Femur (tissue), 1 donor: ENCODE measurements at places on chromosomes 5 and 9.
A peak's percentile ranks its signal among the peaks of the same experiment; 100 is the strongest.

- DNase-seq, result peak; percentile 52
Measured at GRCh38 chr5:157476702-157477408, 16.8 kb downstream of the NIPAL4 start.

DNA sequence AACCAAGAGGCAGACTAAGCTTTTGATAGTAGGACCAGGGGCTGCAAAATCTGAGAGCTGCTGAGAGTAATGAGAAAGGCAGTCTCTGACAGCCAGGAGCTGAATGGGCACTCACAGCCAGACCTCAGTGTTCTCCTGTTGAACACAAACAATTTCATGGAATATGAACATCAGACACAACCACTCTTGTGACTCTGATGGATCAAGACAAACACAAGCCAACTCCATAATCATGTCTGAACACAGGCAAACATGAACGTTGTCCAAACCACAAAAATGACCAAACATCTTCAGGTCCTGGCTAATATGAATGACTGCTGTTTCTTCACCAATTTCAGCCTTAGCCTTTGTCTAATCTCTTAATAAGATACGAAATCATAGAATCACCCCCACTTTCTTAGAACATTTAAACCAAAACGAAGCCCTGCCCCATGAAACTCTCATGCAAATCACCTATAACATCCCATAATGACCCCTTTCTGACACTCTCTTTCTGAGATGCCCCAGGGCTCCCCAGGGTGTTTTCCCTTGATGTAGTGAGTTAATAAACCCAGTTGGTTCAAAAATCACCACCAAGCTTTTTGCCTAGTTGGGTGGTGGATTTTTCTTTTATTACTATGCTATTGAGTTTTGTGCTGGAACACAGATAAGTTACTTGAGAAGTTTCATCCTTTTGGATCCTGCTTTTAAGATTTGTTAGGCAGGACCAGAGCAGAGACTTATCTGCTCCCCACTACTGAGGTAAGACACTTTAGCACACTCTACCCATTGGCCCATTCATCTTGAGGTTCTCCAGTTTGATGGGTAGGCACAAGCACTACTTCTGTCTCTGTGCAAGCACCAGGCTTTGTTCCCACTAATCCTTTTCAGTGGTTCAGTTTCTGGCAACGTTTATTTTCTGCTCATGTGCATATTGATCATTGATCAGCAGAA, 5.9 kb upstream of the ERAP2 start:
- DNase-seq, result no peak

- DNase-seq, result peak; percentile 15
Measured at GRCh38 chr9:135604437-135605237, 34.7 kb downstream of the GLT6D1 start.

GRCh38 chr9:87310827-87311523, 186.7 kb upstream of the DAPK1 start:
- DNase-seq, result no peak

- no peak for DNase-seq
Measured at GRCh38 chr9:17166346-17166745, 31.5 kb downstream of the CNTLN start.

- DNase-seq, result peak; percentile 8
Measured at GRCh38 chr9:113636693-113637092, 173.2 kb downstream of the RGS3 start.

DNA sequence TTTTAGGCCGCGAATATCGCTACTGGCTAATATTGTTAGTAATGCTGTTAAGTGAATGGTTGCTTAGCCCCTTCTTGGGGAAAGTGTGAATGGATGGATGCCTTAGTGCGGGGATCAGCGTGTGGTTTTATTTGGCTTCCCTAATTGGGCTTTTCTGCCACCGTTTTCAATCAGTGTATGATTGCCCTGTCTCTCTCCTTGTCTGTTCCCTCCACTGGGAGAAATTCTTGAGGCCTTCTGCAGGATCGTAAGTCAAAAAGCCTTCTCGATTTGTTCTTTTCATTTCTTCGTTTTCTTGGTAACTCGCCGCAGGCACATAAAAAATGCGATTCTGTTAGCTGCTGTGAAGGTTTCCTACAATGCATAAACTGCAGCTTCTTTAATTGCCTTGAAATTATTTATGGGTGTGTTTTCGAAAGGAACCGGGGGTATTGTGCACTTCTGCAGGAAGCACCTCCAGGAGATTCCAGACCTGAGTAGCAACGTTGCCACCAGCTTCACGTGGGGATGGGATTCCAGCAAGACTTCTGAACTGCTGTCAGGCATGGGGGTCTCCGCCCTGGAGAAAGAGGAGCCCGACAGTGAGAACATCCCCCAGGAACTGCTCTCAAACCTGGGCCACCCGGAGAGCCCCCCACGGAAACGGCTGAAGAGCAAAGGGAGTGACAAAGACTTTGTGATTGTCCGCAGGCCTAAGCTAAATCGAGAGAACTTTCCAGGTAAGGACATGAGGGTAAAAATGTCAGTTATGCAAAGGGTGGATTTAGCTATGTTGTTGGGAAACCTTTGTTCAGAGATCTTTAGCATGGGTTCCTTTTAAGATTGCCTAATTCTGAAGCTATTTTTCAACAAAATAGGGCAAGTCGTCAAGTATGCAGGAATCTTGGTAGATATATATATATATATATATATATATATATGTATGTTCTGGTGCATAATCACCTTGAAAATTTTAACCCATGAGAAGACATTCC, 700 bp downstream of the SKP2 start:
- DNase-seq, result no peak

- DNase-seq, result no peak
Measured at GRCh38 chr5:72063219-72063819, 44.0 kb upstream of the MAP1B start.

GRCh38 chr9:89532478-89532877, 34.6 kb upstream of the SEMA4D start:
- no peak for DNase-seq

DNA sequence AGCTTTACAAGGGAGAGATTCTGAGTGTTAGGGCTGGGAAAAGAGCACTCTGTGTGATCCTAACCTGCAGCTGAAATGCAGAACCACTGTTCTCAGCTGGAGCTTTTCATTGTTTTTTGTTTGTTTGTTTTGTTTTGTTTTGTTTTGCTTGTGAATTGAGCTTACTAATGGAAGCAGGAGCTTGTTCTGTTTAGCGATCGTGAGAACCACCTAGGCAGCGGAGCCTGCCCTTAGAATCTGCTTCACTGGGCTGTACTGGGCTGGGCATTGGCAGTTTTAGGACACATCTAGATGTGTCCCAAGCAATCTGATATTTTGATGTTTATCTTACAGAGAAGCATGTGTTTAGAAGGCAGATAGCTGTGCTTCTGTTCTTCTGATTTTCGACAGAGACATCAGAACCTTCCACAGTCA, 14.3 kb downstream of the SYK start:
- no peak for DNase-seq

DNA sequence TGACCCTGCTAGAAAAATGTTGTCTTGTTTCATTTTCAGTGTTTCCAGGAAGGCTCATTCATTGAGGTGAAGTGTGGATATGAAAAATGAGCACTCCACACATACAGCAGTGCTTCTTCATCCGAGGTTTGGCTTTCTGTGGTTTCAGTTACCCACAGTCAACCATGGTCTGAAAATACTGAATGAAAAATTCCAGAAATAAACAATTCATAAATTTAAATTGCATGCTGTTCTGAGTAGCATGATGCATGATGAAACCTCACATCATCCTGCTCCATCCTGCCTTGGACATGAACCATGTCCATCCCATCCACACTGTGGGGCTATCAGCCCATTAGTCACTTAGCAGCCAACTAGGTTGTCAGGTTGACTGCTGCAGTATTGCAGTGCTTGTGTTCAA, 10.4 kb upstream of the SLC45A2 start:
- no peak for DNase-seq

DNA sequence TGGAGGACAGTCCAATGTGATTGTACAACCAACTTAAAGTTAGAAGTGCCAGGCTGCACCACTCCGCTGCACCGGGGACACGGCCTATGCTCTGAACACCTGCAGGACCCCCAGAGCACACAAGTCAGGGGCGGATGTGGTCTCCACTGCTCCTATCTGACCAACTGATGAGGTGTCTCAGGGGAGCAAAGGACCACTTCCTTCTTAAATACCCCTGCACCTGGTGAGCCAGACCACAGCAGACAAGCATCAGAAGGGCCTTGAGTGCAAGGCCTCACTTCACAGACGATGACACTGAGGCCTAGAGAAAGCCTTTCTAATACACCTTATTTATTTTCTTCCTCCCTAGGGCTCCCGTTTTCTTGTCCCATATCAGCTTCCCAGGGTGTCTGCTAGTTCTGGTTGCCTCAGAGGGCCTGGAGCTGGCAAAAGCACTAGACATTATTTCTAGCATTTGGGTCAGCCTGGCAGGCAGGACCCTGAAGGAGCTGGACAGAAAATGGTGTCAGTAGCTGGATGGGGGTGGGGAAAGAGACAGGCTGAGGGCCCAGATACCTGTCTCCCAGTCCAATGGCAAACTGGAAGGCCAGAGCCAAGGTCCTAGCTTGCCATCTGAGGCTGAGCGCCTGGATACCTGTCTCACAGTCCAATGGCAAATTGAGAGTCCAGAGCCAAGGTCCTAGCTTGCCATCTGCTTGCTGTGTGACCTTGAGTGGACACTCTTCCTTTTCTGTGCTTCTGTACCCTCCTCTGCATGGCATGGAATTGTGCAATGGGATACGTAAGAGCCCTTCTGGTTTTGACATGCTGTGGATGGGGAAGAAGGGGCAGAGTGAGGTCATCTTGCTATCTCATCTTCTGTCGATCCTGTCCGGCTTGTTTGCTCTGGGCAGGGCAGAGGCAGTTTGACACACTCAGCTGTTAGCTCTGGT, 9.0 kb downstream of the CCDC69 start:
- DNase-seq, result no peak

GRCh38 chr9:106773750-106774149, 89.2 kb upstream of the ZNF462 start:
- no peak for DNase-seq

- DNase-seq, result no peak
Measured at GRCh38 chr5:6590581-6590980, 42.3 kb downstream of the NSUN2 start.

GRCh38 chr5:74042959-74043358, 417.0 kb downstream of the ARHGEF28 start:
- no peak for DNase-seq

DNA sequence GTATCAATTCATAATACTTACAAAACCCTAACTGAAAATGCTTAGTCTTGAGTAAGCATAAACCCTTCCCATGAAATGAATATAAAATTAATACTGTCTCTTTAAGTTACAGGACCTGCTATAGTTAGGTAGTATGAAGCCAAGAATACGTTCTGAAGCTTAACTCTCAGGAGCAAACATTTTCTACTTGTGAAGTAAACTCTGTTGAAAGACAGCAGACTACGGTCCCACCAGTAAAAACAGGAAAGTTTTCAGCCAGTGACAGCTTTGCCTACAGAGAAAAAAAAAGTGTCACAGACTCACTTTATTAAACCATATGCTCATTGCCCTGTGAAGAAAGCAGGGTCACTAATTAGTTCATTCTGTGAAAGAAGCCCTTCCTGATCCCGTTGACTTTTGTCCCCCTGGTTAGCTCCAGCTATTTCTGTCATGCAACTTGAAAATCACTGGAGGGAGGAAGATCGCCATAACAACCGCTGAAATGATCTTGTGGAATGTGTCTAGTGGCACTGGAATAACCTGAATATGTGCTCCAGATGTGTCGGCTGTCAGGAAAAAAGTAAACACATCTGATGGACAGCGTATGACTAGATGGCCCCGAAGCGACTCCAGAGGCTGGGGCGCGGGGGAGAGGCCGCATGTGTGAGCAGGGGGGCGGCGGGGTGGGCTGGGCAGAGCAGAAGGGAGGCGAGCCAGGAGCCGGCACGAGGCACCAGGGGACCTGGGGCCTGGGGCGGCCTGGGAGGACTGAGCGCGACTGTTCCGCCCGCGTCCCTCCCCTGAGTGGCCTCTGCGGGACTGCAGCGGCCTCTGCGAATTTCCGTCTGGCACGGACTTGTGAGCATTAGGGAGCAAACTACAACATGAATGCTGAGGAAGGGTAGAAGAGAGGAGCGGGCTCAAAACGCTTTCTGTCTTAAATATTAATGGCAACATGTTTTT, 41.9 kb downstream of the BNC2 start:
- DNase-seq, result peak; percentile 69

GRCh38 chr5:132962429-132963021, 909 bp downstream of the AFF4 start:
- peak; percentile 53 for DNase-seq

GRCh38 chr5:72541501-72542225, 34.5 kb upstream of the ZNF366 start:
- DNase-seq, result no peak

DNA sequence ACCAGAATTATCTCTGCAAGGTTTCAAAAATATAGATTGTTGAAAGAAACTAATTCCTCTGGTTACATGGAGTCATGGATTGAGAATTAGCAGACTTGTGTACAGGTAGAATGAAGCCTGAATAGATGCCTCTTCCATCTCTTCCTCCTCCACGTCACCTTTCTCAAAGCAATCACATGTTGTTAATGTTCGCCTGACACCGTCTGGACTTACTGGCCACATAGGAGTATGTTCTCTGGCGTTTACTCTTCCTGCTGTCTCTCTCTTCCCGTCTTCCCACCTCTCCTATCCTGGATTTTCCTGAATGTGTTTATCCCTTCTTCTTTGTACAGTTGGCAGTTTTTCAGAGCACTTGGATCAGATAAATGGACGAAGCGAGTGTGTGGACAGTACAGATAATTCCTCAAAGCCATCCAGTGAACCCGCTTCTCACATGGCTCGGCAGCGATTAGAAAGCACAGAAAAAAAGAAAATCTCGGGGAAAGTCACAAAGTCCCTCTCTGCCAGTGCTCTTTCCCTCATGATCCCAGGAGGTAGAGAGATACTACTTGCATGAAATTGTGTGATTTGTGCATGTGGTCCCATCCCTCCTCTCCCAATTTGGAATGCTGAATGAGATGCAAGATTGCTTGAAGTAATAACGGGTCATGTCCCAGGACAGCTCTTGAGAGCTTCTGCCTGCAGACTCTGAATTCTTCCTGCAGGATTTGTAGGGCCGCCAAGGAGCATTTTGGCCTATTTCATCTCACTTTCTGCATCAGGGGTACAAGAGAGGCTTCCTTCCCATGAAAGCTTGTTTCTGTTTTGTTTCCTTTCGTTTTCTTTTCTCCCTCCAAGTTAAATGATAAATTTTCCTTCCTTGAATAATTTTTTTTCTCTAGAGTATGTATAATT, 47.3 kb downstream of the CD180 start:
- DNase-seq, result no peak

DNA sequence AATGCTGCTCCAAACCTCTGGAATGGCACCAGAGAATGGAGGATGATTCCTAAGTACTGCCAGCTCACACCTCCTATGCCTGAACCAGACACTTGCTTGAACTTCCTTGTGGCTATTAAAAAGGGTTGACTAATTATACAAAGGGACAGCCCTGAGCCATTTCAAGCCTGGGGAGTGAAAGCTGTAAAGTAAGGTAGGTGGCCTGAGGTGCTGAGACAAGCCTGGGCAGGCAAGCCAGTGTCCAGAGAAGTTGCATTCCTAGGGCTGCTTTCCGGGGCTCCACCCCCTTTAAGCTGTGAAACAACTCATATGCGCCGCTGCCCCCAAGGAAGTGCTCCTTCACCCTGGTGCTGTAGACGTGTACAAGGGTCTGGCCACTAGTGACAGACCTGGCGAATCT, 79.9 kb upstream of the SLC1A3 start:
- no peak for DNase-seq
